ENCODE measurements at places on chromosomes 16 and 17. TPM values are rescaled to one million over a fixed set of nuclear protein-coding genes. Genes with fewer than 3 reads are reported as not detected.

Gene PLK1
- total RNA-seq: 39.7 TPM

Gene GSPT1
- 64.9 TPM for total RNA-seq

Gene TLCD1
- total RNA-seq: 6.7 TPM

Gene STH
- total RNA-seq: not detected

Gene KRT39
- not detected for total RNA-seq

Gene TMED6
- not detected for total RNA-seq

Measured in MG63 (cell line).